ENCODE measurements at places on chromosomes 2 and 18. TPM values are rescaled to one million over a fixed set of nuclear protein-coding genes. Genes with fewer than 3 reads are reported as not detected.

- no peak for DNase-seq
These were observed 888.4 kb downstream of the TSN start for GRCh38 chr2:122643725-122644329.

DNA sequence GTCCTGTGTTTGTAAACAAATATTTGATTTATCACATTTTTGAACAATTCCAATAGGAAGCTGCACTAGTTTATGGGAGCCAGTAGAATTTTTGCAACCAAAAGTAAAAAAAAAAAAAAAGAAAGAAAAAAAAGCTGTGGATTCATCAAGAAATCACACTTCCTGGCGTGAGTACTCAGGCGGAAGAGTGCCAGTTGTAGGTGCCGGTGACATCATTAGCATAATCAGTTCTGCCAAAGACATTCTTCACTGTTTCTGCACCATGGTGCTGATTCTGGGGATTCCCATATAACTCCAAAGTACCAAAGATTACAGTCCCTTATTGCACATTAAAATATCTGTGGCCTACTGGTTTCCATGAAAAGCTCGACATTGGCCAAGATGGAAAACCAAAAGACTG lies 32.8 kb downstream of the RAPGEF4 start:
- no peak for DNase-seq

CD28 gene
- 6.6 TPM for polyA plus RNA-seq

HOXD13 gene
- polyA plus RNA-seq = 0.36 TPM

LONRF2 gene
- 5.4 TPM for polyA plus RNA-seq

DNA sequence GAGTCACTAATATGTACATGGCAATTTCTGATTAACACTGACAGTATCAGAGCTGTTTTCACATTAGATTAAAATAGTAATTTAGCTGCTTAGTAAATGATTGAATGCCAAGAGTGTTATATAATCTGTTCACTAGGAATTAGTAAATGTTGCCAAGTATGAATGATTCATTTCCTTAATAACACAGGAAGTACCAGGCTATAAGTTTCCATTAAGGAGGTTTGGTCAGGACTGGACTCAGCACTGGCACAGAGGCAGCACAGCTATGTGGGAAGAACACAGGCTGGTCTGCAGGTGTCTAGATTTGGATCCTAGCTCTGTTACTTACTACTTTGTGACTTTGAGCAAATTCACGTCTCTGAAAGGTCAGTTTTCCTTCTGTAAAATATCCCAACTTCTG lies 97.2 kb downstream of the TDRD15 start:
- DNase-seq = no peak

LINC00305 gene
- polyA plus RNA-seq = 3.1 TPM

DNA sequence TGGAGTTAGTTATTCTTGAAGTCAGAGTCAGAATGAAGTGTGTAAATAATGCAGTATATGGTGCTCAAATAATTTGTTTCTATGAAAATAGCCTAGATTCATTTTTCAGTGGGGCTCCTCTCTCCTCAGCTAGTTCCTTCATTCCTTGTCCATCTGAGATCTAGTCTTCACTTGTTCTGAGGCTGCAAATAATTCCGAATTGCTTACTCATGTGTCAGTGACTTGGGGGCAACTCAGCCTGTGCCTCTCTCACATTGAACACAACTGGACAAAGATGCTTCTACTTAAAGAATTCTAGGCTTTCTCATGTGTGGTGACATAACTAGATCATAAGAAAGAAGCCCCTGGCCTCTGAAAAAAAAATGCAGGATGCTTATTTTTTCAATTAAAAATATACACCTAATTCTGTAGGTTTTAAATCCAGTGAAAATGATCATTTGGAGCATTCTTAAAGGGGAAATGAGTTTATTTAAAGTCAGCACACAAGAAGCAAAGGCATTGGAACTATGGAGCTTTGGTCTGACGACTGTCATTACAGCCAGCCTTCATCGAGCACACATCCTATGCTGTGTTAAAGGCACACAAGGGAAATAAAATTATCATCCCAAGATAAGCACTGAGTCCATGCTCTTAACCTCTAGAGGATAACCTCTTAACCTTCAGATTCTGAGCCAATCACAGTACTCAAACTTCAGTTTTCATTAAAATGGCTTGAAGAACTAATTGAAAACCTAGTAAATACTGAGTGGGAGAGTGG lies 24.8 kb upstream of the SCN7A start:
- DNase-seq = no peak

ALLC gene
- 0.68 TPM for polyA plus RNA-seq

LIMS4 gene
- polyA plus RNA-seq = 1.5 TPM

- DNase-seq = no peak
These were observed 184.8 kb downstream of the PRKCE start for GRCh38 chr2:45836316-45836715.

DNA sequence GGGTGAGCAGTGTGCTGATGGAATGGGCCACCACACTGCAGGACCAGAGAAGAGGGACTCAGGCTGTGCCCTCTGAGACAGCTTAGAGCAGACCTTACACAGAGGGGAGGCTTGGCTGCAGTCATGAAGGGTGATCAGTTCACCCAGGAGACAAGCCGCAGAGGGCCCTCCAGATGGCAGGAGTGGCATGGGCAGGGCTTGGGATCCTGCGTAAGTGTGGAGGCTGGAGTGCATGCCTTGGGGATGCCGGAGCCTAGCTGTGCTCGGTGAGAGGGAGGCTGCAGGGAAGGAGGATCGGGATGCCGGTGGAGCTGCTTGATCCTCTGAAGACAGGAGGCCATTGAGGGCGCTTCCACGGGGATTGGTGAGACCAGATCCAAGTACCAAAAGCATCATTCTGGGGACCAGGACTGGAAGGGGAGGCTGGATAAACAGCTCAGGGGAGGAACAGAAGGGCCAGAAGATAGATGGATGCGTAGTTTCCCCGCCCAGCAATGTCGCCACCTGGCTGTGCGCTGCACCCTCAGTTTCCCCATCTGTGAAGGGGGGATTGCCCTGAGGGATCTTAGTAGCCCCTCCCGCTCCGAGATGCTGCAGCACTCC lies 163.4 kb downstream of the INHBB start:
- no peak for DNase-seq

- DNase-seq = no peak
These were observed 62.1 kb downstream of the CCDC148 start for GRCh38 chr2:158394453-158394852.

- no peak for DNase-seq
These were observed 167.3 kb downstream of the NYAP2 start for GRCh38 chr2:225566798-225567197.

GRCh38 chr2:33013684-33014110 lies 66.9 kb downstream of the LTBP1 start:
- no peak for DNase-seq

RNU2-63P gene
- polyA plus RNA-seq = 0.81 TPM

ASPRV1 gene
- polyA plus RNA-seq = 4.1 TPM

- no peak for DNase-seq
These were observed 32.0 kb downstream of the YPEL5 start for GRCh38 chr2:30178618-30179434.

LYPD1 gene
- 107 TPM for polyA plus RNA-seq

CTAGE1 gene
- polyA plus RNA-seq = not detected

GRCh38 chr2:239469106-239469960 lies 68.5 kb upstream of the HDAC4 start:
- DNase-seq = no peak

- no peak for DNase-seq
These were observed 74.3 kb downstream of the GTF3C3 start for GRCh38 chr2:196725218-196725617.

GRCh38 chr2:220034426-220035130 lies 407.1 kb downstream of the SLC4A3 start:
- DNase-seq = no peak

RAX gene
- not detected for polyA plus RNA-seq

GRCh38 chr2:237170020-237170419 lies 84.3 kb downstream of the COPS8 start:
- no peak for DNase-seq

- no peak for DNase-seq
These were observed 66.5 kb downstream of the TCF7L1 start for GRCh38 chr2:85199698-85200097.

PRSS56 gene
- polyA plus RNA-seq = 0.15 TPM

SLC38A11 gene
- 19.2 TPM for polyA plus RNA-seq
